ENCODE measurements at places on chromosomes 4 and X. TPM values are rescaled to one million over a fixed set of nuclear protein-coding genes. Genes with fewer than 3 reads are reported as not detected.

PLP1 gene
- 12.4 TPM for total RNA-seq

ENPP6 gene
- total RNA-seq: 0.35 TPM

DNA sequence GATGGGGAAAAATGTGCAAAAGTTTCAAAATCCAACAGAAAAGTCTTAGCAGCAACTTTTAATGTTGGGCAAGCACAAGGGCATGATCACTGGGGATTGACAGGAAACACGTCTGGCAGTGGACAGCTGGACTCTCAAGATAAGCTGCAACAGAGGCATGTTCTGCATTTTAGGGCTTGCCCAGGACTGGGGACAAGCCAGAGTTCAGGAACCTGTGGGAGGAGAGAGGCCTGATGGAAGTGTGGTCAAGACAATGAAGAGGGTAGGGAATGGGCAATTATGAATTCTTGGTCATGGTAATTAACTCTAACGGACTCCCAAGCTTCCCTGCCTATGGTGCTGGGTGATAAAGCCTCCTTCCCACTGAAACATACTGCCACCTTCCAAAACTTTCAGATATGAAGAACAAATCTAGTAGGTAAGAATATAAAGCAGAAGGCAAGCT, 48.4 kb downstream of the ANXA3 start:
- no peak for DNase-seq

DNA sequence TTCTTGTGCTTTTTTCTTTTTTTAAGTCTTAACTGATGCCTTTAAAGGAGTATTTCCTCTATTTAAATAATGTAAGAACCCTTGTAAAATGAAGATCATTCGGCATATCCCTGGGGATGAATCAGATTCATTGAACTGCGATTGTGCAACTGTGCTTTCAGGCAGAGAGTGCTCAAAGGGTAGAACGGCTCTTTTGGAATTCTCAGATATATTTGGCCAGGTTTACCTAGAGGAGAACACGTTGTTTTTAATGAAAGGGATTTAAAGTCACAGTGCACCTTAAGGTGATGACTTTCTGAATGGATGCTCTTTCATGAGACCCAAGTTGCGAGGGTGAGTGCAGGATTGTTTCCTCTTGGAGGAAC, 51.6 kb upstream of the ELOVL6 start:
- DNase-seq: no peak

DNA sequence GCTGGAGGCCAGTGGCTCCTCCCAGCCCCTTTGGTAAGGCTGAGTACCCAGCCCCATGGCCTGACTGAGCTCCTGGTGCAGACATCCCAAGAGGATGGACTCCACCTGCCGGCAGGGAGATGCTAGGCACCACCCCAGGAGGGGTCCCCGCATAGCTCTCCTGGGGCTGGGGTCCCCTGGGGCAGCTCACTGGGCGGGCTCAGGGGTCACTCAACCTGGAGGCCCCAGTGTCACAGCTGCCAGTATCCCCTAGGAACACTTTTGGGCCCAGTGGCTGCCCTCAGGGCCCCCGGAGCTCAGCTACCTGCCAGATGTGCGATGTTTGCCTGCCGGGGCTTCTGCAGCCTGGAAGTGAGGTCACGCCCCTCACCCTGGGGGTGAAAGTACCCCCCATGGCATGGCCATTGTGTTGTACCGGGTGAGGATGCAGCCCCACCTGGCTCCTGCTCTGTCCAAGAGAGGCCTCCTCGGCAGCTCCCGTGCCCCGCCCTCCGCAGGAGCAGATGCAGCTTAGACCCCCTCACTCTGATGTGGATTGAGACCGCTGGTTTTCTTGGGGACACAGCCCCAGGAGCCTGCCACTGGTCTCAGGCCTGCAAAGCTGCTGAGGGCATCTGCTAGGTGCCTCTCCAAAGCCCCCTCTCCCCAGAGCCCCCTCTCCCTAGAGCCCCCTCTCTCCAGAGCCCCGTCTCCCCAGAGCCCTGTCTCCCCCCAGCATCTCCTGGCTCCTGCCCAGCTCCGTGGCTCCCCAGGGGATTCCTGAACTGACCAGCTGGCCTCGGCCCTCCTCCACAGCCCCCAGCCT, 6.7 kb upstream of the HGFAC start:
- no peak for DNase-seq

DNA sequence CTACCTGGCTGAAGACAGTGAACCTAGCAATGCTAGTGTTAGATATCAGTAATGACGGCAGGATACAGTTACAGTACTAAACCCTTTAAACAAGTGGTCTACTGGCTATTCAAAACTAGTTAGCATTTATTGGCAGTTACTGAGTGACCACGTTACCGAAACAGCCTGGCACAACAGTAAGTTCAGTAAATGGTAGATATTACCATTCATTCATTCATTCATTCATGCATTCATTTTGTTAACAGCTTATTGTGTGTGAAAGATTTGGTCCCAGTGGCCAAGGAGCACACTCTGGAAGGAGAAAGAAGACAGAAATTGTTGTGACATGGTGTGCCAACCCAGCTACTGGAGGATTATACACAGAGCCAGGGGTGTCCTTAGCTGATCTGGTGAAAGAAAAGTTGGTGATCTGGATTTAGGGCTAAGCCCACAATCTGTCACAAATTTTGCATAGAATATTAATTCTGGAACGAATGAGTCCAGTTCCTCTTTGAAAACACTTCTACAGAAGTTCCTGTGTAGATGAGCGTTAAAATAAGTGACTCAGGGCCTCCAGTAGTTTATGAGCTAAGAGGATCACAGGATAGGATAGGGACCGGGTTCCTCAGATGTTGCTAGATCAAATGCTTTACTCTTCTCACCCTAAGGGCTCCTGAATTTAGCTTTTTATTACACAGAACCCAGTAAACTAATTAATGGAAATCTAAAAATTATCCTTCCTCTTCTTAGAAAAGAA, 179.1 kb downstream of the CBR4 start:
- no peak for DNase-seq

- no peak for DNase-seq
These were observed 70.5 kb downstream of the SLC9A6 start for GRCh38 chrX:136055651-136056221.

GRCh38 chr4:157204634-157205244, 15.8 kb upstream of the GRIA2 start:
- DNase-seq: no peak

DNA sequence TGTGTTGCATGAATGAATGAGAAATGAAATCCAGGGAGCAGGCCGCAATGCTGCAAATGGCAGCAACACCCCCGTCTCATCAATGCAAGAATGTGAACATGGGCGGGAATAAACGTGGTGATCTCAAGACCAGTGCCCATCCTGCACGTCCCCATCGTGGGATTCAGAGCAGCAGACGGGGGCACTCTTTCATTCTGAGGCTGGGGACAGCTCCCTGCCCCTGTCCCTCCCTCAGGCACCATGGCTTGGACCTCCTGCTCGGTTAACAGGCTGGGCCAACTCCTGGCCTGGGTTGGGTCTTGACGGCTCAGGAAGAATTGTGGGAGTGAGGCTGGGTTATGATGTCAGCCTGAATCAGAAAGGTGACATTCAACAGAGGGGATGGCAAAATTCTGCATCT, 78.9 kb downstream of the NSUN7 start:
- no peak for DNase-seq

DNA sequence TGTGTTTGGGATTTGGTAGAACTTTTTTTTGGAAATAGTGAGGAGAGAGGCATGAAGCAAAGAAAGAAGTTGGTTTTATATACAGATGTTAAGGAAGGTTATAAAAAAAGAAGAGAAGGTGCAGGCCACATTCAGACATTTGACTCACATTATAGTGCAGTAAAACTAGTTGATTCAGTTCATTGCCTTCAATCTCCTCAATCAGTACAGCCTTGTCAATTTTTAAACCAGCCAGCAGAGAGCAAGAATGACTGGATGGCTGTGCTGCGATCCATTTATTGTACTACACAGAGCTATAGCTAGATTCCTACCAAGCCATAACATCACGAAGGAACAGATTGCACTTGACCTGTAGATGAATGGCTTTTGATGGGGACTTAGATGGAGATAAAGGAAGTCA, 79.7 kb upstream of the LSM6 start:
- DNase-seq: no peak

Measured in Peyer's patch (tissue), 4 donors.